Brain microvascular endothelial cell (primary cell): ENCODE measurements at places on chromosomes 2 and 18.

- DNase-seq = no peak
These were observed 5.9 kb upstream of the RHBDD1 start for GRCh38 chr2:226829721-226830631.

DNA sequence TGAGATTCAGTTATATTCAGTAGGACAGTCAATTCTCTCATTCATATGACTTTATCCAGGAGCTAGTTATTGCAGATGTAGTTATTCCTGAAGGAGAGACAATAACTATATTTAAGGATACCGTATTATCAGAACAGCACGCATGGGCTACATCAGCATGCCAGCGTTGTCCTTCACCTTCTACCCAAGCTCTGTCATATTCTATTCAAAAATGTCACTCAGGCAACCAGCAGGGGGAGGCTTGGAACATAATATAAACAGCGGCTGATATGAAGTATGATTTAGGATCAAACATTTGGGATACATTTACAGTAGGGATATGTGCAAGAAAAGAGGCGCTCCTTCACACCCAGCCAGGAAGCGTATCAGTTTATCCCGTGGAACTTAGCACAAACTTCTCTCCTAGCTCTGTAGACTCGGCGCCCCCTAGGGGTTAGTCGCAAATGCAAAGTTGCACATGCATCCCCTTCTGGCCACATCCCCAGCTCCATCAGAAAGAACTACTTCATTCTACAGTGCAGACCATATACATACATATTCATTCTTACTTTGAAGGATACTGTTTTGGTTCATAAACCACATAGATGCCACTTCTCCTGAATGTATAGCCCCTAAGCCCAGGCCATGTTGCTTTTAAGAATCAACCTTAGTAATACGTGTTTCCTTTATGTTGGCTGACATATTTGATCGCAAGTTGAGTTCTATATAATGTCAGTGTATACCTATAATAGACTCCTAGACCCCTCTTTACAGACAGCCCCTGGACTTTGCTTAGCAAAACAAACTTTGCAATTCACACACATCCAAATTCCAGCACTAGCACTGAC lies 759.4 kb downstream of the ADCYAP1 start:
- DNase-seq = peak; percentile 9

DNA sequence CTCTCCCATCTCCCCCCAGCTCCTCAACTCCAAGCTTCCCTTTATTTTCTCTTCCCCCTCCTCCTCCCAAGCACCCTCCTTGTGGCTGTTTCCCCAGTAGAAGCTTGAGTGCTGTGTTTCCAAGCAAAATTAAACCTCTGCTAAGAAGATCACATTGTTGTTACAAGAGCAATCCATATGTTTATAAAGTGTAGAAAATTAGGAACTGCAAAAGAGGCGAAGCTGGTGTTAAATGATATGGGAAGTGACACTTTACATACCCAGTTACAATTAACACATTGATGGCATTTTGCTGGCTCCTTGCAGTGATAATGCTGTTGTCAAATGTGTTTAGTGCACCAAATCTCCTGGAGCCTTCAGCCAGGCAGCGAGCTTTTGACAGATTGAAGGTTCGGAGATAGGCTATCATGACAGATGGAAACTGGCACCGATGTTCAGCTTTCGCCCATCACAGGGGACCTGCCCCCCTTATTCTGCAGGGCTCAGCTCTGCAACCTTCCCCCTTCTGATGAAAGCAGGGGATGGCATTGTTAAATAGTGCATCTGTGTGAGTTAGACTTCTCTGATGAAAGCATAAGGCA lies 259.8 kb upstream of the ATP5MC3 start:
- DNase-seq = no peak

DNA sequence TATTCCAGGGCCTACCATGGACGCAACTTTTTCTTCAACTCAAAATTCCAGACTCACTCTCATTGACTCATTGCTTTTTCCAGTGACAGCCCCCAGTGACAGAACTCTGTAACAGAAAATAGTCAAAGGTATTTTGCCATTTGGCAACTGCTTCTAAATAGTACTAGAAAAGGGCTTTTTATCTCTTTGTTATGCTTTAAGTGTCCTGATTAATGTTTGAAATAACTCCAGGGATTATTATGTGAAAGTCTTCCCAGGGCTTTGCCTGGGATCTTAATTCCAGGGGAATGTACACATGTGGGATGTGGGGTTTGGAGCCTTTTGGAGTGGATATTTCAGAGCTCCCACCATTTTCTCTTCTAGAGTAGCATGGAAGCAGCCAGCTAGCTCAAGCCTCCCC lies 198.8 kb downstream of the KCNS3 start:
- no peak for DNase-seq

DNA sequence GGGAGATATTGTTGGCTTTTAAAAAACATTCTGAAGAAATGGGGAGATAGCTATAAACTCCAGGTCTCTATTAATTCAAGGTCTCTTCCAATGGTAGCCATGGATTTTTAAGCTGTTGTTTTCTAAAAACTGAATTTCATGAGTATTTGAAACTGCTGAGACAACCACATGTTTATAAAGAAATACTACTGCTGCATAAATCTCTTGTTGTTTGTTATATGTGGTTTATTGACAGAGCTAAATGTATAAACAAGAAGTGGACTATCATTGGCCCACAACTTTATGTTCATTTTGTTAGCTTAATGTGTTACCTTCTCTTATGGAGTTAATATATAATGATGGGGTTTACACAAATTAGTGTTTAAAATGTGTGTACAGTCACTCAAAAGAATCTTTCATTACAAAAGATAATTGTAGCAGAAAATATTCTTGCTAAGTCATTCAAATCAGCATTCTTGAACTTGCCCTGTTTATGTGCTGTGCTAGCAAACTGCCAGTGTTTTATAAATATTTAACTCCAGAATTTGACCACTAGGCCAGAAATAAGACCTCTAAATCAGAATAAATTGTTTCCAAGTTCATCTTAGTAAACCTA lies 242.1 kb downstream of the TMX3 start:
- DNase-seq = no peak

GRCh38 chr2:182713601-182714000 lies 2.5 kb upstream of the DNAJC10 start:
- DNase-seq = no peak

DNA sequence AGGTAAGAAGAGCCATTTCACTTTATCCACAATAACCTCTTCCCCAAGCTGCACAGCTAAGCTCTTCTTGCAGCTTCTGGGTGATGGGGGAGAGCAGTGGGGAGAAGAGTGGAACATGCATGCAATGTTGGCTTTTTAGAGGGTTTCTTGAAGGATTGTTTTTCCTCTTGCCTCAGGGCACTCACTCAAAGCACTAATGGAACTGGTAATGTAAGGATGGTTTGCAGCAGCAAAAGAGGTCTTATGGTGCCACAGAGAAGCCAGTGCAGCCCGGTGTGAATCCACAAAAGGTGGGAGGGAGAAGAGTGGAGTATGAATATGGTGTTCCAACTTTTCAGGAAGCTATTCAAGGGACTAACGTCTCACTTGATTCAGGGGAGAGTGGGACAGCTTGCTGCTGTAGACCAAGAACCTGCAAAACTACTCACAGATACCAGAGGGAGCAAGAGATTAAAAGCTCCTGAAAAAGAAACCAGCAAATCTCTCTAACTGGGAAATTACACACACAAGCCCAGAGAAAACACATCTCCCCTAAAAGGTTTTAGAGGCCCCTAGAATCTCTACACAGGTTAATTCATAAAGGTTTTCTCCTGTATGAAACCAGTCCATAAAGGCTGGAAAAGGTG lies 116.4 kb downstream of the CHN1 start:
- DNase-seq = peak; percentile 4

DNA sequence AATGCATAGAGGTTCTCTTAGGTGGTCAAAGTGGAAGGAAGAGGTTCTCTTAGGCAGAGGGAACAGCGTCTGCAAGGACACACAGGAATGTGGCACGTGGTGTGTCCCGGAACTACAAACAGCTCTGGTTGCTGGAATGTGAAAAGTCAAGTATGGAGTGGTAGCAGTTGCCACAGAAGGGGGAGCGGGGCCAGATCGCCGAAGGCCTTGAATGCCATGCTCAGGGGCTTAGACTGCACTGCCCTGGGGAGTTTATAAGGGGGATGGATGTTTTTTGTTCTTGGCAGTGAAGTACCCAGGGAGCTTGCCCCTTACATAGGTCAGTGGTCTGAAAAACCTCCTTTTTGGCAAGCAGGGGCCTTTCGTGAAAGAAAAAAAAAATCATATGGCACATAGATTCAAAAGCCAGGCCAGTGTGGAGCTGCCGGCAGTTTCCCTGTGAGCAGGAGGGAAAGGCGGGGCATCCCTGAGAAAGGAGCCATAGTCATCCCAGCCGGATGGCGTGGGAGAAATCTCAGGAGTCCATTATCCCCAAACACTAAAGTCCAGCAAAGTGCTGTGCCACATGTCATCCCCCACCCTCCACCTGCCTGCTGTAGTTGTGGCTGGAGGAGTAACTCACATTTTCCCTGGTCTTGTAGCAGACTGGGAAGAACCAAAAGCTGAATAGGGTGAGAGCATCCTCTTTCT lies 45.4 kb downstream of the GORASP2 start:
- peak; percentile 27 for DNase-seq

- DNase-seq = peak; percentile 25
These were observed 5.8 kb downstream of the SLC14A2 start for GRCh38 chr18:45621061-45621511.

- DNase-seq = no peak
These were observed at the start of gene SERPINB5 for GRCh38 chr18:63476668-63477067. Gene SERPINB5, plus strand, starts transcription at chr18:63476958. Its CDS starts 7,471 bp downstream, at chr18:63484429.

DNA sequence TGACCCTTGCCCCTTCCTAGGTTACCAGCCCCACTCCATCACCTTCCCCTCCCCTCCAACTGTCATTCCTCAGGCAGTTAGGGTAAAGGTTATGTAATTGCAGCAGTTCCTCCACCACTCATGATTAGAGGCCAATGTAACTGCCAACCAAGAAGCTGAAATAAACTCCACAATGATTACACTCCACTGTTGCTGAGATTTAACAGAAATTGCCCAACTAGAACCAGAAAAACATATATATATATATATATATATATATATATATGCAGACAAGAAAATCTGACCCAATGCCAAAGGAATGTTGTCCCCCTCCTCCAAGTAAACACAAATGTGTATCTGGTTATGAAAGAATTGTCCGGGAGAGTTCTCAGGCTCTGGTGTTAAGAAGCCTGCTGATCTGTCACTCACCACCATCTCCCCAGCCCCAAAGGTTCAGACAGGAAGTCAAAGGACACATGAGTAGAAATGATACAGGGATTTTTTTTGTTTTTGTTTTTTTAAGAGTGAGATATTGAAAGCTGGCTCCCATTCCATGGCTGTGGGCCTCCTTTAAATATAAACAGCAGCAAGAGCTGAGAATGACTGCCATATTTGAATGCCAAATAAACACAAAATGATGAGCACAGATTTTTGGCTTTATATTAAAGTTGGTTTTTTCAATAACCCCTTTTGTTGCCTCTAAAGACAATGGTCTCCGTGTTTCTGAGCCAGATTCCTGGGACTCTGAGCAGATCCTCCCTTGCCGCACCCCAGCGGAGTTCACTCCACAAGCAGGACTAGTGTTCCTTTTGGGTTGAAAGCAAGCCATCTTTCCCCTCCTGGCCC lies 127.2 kb upstream of the MAPRE2 start:
- DNase-seq = peak; percentile 85

GRCh38 chr18:55334875-55335274 lies 253.1 kb downstream of the TCF4 start:
- no peak for DNase-seq

- DNase-seq = no peak
These were observed 55.4 kb downstream of the VAPA start for GRCh38 chr18:9969247-9969646.

GRCh38 chr2:230410861-230411569 lies 5.0 kb upstream of the SP100 start:
- no peak for DNase-seq

DNA sequence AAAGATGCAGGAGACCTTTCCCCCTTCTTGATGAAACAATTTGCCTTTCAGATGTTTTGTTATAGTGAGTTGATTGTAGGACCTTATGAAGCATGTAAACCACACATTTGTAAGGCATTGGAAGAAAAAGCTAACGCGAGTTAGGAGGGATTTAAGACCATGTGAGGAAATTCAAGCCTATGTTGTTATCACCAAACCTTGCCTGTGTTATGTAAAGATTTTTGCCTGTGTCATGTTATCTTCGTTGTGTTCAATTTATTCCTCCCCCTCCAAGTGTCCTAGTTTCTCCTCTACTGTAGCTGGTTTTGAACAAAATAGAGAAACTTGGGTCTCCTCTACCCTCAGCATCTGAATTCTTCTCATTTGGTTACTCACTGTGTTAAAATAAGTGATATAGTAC lies 173.0 kb downstream of the NEDD4L start:
- DNase-seq = no peak

DNA sequence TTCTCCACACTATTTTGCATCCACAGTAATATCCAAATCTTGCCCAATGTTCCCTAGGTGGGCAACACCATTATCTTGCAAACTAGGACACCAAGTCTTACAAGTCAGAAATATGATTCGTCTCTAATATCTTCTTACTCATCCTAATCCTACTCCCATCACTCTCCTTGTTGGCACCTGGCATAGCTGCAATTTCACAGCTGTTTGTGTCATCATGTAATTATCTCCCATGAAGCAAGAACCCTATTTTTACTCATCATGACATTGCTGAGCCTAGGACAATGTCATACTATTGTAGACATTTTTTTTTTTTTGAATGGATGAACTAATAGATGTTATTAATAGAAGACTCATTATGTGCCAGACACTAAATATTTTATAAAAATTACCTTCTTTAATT lies 91.3 kb upstream of the CCDC141 start:
- DNase-seq = no peak

- DNase-seq = peak; percentile 48
These were observed 145.4 kb upstream of the RNF152 start for GRCh38 chr18:62037989-62038778.

DNA sequence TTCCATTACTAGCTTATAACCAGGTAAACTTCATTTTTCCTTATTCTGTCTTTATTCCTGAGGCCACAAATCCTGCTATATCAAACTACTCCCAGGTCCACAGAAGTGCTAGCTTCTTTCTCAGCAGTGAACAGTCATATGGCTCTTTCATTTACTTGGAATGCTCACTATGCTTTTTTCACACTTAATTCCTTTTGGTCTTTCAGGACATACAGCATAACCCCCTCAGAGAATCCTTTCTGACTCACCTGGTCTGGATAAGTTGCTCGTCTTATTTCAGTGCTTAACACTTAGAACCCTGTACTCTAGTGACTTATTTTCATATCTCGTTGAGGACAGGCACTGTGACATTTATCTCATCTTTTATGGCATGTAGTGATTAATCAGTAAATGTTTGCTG lies 325.0 kb upstream of the UBE2E3 start:
- DNase-seq = no peak

DNA sequence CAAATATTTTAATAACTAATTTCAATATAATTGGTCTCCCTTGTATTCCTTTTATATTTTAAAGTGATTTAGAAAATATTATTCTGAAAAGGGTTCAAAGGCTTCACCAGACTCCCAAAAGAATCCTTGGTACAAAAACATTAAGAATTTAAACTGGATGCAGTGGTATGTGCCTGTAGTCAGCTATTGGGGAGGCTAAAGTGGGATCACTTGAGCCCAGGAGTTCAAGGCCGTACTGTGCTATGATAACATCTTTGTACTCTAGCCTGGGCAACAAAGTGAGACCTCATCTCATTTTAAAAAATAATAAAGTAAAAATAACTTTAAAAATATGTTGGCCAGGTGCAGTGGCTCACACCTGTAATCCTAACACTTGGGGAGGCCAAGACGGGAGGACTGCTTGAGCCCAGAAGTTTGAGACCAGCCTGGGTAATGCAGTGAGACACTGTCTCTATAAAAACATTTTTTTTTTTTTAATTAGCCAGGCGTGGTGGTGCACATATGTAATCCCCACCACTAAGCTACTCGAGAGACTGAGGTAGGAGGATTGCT lies 14.7 kb downstream of the NCL start:
- no peak for DNase-seq

- DNase-seq = no peak
These were observed 555.6 kb downstream of the CCDC85A start for GRCh38 chr2:56739413-56739812.
